Motor neuron (in vitro differentiated cells): ENCODE measurements at places on chromosomes 4 and X. TPM values are rescaled to one million over a fixed set of nuclear protein-coding genes. Genes with fewer than 3 reads are reported as not detected.

CHRNA9 gene
- 0.30 and 0.64 TPM in 2 replicates for total RNA-seq

MSX1 gene
- 0.92 and 1.2 TPM in 2 replicates for total RNA-seq

ZNF330 gene
- 57.1 and 63.9 TPM in 2 replicates for total RNA-seq

GABRG1 gene
- 0.11 and 0.21 TPM in 2 replicates for total RNA-seq

GLOD5 gene
- not detected in 2 replicates for total RNA-seq

SUPT20HL1 gene
- not detected in 2 replicates for total RNA-seq

EIF4E gene
- total RNA-seq: 117 and 150 TPM in 2 replicates

CT45A9 gene
- total RNA-seq: not detected in 2 replicates

CORIN gene
- total RNA-seq: 0.25 and 0.32 TPM in 2 replicates

DMD gene
- total RNA-seq: 29.7 and 42.3 TPM in 2 replicates

CD40LG gene
- total RNA-seq: 0.37 TPM in 1 of 2 replicates, not detected in the other

CYLC1 gene
- total RNA-seq: 0.29 and 0.43 TPM in 2 replicates

BRS3 gene
- 0.17 TPM in 1 of 2 replicates, not detected in the other for total RNA-seq

MAGEB17 gene
- 0.50 TPM in 1 of 2 replicates, not detected in the other for total RNA-seq

DDX53 gene
- 0.05 and 0.25 TPM in 2 replicates for total RNA-seq

ATP2B3 gene
- total RNA-seq: 0.15 TPM in 1 of 2 replicates, not detected in the other

GPR119 gene
- not detected in 2 replicates for total RNA-seq

PCYT1B gene
- 3.3 and 4.0 TPM in 2 replicates for total RNA-seq

IL2 gene
- not detected in 2 replicates for total RNA-seq

GIMD1 gene
- not detected in 2 replicates for total RNA-seq

TCEAL9 gene
- 49.9 and 53.0 TPM in 2 replicates for total RNA-seq

ATP1B4 gene
- total RNA-seq: 0.27 TPM in 1 of 2 replicates, not detected in the other

PRSS12 gene
- total RNA-seq: 1.9 and 2.8 TPM in 2 replicates

MTTP gene
- 2.4 and 2.5 TPM in 2 replicates for total RNA-seq

NWD2 gene
- total RNA-seq: 6.1 and 6.8 TPM in 2 replicates

SLC10A3 gene
- 4.7 and 5.8 TPM in 2 replicates for total RNA-seq

GYPA gene
- total RNA-seq: not detected in 2 replicates
